Activated CD4-positive, alpha-beta memory T cell treated with anti-CD3 and anti-CD28 coated beads, Interleukin-2, amount 10 ng/mL, durations not matched to agents 7 days and 5 days (primary cell): ENCODE measurements at places on chromosomes 2 and 18.

GRCh38 chr2:145777297-145777696 lies 1257.4 kb upstream of the ZEB2 start:
- no peak for DNase-seq

DNA sequence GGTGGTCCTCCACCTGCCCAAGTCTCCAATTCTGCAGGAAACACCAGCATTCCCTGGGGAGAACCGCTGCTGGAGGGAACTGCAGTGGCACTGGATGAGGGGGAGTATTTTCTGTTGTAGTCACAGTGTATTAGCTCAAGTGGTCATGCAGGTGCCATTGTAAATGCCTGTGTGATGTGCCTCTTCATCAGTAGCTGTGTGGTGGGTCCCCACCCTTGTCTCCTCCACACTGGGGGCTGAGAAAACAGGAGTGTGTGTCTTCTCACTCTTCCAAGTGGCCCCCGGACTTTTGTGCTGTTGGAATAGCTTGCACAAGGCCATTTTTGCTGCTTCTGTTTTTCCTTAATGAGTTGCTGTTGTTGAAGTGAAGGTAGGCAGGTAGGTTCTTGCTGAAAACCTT lies 8.7 kb downstream of the NCK2 start:
- DNase-seq: no peak

DNA sequence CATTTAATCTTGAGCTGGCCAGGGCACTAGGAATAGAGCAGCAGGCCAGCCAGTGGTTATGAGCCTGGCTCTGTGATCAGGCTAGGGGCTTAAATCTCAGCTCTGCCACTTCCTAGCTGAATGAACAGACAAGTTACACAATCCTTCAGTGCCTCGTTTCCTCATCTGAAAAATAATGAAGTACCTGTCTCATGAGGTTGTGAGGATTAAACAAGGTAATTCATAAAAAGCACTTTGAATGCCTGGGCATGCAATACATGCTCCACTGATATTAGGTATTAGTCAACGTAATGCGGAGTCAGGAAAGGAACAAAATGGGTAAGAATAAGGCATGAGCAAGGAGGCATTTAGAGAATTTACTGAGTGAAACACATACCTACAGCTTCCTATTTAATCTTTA lies 100.2 kb downstream of the CCBE1 start:
- DNase-seq: no peak

- no peak for DNase-seq
These were observed 97.2 kb upstream of the OTOS start for GRCh38 chr2:240237609-240238174.

GRCh38 chr2:26571316-26571715 lies 69.8 kb downstream of the CIB4 start:
- DNase-seq: no peak

GRCh38 chr18:78934551-78935225 lies 44.9 kb upstream of the SALL3 start:
- no peak for DNase-seq

- DNase-seq: no peak
These were observed 221.6 kb downstream of the NR4A2 start for GRCh38 chr2:156110890-156111289.

DNA sequence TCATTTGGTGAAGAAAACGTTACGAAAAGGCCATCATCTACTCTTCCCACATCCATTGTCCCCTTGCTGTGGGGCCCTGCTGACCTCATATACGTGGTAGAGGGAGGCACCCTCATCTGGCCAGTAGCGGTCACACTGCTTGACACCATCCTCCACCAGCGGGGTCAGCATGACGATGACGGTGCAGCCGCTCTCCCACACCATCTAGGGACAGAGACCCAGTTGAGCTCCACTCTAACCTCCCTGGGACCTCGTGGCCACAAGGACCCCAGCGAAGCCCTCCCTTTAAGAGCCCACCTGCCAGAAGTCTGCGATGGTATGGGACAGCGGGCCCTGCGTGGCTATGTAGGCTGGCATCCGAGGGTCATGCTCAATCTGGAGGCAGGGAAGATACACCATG lies 13.1 kb downstream of the PTPRN start:
- DNase-seq: no peak

DNA sequence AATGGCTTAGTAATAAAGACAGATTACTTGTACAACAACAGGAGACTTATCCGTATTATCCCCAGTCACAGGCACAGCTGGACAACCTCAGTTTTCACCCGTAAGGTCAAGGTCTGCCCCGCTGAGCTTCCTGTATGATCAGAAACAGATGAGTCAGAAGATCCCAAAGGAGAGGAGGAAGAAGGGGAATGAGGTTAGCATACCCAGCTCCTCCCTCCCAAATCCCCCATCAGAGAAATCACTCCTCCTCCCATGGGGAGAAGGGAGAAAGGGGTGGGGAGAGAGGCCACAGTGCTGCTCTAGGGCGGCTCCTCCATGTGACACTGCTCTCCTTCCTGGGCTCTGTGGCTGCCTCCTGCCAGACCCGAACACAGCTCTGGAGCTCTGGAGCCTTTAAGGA lies 53.8 kb upstream of the SPTBN1 start:
- DNase-seq: no peak

DNA sequence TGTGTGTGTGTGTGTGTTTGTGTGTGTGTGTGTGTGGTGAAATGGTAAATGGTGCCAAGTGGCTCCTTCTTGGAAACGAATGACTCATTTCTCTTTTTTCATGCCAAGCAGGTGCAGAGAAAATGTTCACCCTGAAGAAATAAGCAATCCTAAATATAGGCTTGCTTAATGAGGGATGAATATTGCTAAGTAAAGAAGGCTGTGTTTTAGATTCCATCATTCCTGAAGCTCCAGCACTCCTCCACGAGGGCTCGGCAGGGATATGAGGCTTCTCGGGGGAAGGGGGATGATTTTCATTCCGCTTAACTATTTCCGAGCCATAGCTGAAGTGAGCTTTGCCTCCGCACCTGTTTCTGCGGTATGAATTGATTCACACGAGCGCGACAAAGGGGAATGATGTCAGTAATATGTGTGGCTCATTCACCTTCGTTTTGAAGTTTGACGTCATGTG lies 72.9 kb downstream of the TSN start:
- DNase-seq: no peak

GRCh38 chr18:50334546-50335152 lies 40.2 kb upstream of the SKA1 start:
- DNase-seq: no peak

- DNase-seq: no peak
These were observed 15.8 kb downstream of the OTOF start for GRCh38 chr2:26462100-26462499.

GRCh38 chr2:231996797-231997540 lies 35.5 kb downstream of the DIS3L2 start:
- no peak for DNase-seq

- no peak for DNase-seq
These were observed 377.1 kb upstream of the CNTNAP5 start for GRCh38 chr2:123648016-123648415.

- DNase-seq: no peak
These were observed 44.5 kb upstream of the TMEM17 start for GRCh38 chr2:62550461-62550860.

DNA sequence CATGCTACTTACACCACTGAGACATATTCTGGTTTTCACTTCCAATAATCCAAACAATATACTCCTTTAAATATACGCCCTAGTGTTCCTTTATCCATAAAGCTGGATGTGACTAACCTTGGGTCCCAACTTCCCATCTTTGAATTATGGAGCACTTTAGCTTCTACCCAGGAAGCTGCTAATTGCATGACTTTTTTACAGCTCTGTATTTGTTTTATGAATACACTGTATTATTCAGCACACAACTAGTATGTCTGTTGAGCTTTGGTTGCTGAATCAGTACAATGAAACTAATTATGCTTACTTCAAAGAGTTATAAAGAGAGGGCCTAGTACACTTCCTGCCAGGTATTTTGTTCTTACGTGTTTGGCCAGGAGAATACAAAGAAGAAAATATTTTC lies 118.5 kb downstream of the BAZ2B start:
- DNase-seq: no peak

DNA sequence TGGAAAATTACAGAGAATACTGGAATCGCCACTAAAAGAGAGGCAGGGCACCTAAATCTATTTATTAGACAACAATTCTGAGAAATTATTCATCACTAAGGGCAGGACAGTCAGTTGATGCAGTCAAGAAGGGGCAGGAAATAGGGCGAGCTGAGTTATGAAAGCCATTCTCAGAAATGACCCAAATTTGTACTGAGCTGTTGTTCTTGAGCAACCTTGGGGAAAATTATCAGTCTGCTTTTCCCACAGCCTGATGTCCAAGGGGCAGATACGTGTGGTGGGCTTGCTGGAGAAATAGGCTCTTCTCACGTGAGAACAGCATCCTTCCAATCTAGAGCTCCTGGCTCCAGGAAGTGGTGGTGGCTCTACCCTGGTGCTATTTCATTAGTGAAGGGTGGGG lies 38.6 kb downstream of the STON1 start:
- no peak for DNase-seq

- DNase-seq: no peak
These were observed 80.5 kb upstream of the FRZB start for GRCh38 chr2:182946958-182947369.

DNA sequence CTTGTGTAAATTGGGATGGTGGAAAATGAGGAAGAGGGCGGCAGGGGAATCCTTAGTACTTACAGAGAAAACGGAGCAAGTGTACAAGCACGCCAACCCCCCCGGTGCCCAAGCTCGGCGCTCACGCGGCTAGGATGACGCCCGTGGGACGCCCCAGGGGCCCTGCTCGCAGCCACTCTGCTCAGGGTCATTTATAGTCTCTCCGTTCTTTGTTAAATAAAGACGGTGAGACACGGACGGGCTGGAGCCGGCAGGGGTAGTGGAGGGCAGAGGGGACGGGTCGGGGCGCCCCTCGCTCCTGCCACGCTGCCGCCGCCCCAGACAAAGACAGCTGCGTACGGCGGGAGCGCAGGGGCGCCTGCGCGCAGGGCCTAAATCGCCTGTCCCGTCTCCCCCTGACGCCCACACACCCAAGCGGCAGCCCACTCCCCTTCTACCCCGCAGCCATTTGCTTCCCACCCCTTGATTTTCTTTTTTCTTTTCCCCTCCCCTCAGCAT lies 37.8 kb downstream of the PCBP1 start:
- DNase-seq: peak; percentile 65

GRCh38 chr2:110748489-110748867 lies 16.1 kb downstream of the ACOXL start:
- DNase-seq: peak; percentile 87

GRCh38 chr2:6855860-6856547 lies 9.7 kb downstream of the CMPK2 start:
- no peak for DNase-seq

- DNase-seq: no peak
These were observed 192.7 kb upstream of the TANK start for GRCh38 chr2:160967523-160967922.

GRCh38 chr2:15748736-15749323 lies 157.2 kb downstream of the DDX1 start:
- DNase-seq: no peak

DNA sequence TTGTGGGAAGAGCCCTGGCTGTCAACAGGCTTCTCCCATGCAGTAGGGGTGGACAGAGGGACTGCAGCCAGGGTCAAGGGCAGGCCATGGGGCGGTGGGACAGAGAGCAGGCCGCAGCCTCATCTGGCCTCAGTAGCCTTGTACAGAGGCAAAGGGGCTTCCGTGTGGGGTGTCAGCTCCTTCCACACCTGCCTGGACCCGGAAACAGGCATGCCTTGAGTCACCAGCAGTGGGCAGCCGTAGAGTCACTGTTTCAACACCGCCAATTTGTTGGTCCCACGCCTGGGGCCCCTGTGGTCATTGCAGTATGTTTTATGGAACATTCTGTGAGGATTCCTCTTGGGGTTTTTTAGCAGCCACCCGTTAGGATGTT lies 173.0 kb downstream of the SMAD7 start:
- no peak for DNase-seq

- no peak for DNase-seq
These were observed 114.1 kb upstream of the PKDCC start for GRCh38 chr2:41933585-41934320.

DNA sequence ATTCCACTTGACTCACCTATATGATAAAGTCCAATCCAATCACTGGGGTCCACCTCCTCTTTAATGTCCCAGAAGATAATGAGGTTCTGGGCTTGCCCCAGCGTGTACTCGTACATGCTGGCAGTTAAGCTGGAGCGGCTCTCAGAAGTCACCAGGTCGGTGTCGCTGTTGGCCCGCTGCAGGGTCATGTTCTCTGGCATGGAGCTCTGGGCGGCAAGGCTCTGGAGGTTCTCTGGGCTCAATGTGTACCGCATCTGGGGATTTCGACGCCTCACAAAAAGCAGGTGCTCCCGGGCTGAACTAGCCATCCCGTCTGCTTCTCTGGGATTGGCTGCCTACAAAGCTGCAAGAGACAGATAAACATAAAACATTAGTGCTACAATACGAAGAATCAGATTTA lies 206.4 kb upstream of the CCDC150 start:
- DNase-seq: no peak

DNA sequence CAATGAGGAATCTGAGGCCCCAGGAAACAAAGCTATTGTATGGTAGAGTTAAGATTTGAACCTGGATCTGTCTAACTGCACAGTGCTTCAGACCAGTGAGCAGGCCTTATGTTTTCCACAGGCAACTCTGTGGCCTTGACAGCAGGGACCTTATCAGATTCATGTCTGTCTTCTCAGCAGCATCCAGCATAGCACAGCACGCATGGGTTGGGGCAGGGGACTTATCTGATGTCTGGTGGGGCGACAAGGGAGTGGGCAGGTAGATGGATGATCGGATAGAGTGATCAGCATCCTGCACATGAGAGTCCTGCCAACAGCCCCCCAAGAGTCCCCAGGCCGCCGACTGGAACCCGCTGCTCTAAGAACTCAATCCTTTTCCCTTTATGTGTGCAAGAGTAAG lies 28.7 kb upstream of the KCNF1 start:
- no peak for DNase-seq

- DNase-seq: no peak
These were observed 740.3 kb downstream of the SATB2 start for GRCh38 chr2:198717451-198717850.

GRCh38 chr2:67772216-67773170 lies 290.3 kb downstream of the C1D start:
- no peak for DNase-seq

- no peak for DNase-seq
These were observed 119.9 kb upstream of the PIEZO2 start for GRCh38 chr18:11269257-11269656.

DNA sequence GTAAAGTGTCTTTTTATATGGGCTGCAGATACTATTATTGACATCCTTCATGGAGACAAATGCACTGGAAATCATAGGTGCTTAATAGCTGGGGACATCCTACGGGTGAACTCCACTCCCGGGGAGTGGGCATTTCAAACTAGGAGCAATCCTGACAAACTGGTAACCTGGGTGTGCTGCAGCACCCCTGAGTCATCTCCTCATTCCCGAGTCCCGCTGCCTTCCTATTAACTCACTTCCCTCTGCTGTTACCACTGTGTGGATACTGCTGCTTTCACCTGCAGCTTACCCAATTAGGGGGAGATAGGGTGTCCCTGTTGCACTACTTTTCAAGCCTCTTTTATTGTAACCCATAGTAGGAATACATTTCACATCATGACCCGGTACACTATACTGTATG lies 134.2 kb downstream of the RAPGEF4 start:
- DNase-seq: no peak

DNA sequence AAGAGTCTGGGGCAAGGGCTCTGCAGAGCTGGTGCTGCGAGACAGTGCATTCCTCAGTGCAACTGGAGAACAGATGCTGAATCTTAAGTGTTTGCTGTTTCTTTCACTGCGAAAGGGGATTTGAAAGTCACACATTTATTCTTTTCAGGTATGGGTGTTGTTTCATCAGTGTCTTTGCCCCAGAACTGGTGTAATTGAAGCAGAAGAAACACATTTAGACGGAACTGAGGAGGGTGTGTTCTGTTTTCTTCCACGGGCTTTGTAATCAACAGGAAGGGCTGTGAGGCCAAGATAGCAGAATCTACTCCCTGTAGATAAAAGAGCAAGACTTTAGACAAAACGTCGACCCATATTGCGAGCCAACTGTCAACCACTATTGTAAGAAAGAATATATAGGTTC lies 151.9 kb downstream of the EPHA4 start:
- no peak for DNase-seq
